ENCODE measurements at places on chromosomes 2 and 18.
A peak's percentile ranks its signal among the peaks of the same experiment; 100 is the strongest.

- no peak for DNase-seq
These were observed 38.2 kb upstream of the CAVIN2 start for GRCh38 chr2:191885098-191885497.

- DNase-seq = no peak
These were observed 562.5 kb downstream of the PARD3B start for GRCh38 chr2:205107810-205108209.

DNA sequence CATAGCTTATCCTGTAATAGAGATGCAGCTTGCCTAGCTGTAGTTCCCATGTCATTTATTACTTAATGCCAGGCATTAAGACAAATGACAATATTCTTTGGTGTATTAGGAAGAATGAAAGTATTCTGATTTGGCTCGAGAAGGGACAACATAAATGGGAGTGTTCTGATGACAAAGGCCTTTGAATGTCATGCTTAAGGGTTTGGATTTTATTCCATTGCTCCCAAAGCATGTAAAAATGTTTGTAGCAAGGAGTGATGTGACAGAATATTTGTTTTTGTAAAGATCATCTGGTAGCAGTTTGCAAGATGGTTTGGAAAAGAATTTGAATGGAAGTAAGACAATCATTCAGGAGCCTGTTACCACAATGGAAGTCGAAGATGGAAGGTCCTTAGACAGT, 30.4 kb downstream of the EEF1B2 start:
- DNase-seq = no peak

DNA sequence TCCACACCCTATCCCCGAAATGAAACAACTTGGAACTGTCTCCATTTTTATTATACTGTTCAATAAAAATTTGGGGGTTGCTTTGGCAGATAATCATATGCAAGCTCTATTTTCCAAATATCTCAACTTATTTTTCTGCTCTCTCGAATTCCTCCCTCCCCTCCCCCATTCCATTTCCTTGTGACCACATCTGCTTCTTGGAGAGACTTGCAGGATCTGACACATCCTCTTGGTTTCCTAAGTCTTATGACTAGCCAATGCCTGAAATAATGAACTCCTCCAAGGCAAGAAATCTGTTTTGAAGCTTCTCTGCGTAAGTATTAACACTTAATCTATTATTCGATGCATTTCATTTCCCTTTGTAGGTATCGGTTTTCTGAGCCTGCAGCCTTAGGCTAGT, 16.1 kb downstream of the TGIF1 start:
- DNase-seq = peak; percentile 75

- DNase-seq = no peak
These were observed 72.2 kb downstream of the BCL11A start for GRCh38 chr2:60481257-60481656.

DNA sequence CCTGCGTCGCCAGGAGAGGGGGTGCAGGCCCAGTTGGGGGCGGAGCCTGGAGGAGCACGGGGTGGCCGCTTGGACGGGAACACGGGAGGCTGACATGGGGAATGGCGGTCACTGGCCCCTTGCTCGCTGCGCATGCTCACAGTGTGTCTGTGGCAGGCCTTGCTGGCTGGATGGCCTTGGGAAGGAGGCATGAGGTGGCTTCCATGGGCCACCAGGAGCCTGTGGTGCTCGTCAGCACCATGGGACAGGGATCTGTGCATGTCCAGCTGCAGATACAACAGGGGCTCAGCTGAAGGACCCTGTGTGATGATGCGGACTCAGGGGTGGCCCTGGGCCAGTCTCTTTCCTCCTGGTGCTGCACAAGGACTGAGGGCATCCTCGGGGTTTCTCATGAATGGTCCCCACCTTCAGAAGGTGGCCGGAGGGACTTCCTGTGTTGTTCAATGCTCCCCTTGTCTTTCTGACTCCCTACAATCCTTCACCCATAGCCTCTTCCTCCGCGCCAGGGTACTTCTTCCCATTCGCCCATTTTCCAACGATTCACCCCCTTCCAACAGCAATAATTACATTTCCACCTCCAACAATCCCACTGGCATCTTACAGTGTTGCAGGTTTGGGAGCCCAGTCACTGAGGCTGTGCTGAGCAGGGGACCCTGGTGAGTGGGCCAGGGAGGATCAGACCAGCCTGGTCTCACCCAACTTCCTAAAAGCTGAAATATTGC, 3.4 kb upstream of the SP140L start:
- no peak for DNase-seq

DNA sequence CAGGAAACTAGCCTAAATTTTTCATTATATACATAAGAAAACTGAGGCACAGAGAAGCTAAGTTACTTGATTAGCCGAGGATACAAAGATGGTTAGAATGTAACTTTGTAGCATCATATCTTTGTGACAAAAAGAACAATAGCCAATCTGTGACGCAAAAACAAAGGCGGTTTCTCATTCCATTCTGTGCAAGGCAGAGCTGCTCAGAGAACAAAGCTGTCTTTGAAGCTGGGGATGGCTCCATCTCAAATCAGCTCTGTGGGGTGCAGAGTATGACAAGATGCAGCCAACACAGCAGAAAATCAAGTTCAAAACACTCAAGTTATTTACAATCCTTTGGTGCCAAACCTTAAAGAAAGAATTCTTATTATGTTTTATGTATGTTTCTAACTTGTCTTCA, 81.9 kb upstream of the VWC2L start:
- no peak for DNase-seq

DNA sequence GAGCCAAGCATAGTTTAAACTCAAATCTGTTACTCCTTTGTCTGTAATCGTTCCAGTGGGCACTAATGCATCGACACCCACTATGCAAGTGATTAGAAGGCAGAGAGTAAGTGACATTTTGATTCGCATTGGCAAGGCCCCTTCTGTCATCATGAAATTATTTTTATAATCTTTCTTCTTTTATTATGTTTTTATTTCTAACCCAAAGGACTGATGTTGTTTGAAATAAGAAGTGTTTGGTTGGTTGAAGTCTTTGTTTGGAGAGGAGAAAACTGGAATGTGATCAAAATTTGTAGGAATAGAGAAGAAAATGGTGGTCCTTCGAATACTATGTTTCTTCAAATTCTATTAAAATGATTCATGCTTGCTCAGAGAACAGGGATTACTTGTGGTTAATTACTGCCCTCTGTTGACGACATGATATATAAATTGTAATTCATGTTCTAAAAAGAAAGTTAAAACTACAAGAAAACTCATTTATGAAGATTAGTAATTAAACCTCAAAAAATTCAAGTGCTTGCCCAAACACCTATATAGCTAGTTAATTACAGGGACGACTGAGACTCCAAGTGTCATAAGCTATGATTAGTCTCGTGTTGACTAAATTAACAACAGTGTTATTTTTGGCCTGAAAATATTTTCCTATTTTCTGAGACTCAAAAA, 26.4 kb upstream of the TFPI start:
- DNase-seq = peak; percentile 72

- peak; percentile 63 for DNase-seq
These were observed 159.7 kb downstream of the SMAD7 start for GRCh38 chr18:48790869-48791635.

DNA sequence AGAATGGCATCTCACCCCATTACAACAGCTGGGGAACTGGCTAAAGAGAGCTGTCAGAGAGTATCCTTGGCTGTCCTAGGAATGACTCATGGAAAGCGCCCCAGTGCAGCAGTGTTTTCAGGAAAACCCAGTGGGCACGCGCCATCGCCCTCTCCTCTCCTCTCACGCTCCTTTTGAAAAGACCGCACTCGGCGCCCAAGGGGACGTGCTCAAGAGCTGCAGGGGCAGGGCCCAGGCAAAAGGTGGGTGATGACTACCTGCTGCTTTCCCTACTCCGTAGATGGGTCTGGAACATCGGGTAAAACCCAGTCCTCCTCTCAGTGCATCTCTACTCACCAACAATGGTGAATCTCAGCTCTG, 68.1 kb downstream of the EMILIN2 start:
- no peak for DNase-seq

GRCh38 chr2:25566694-25567093, 106.7 kb downstream of the DTNB start:
- DNase-seq = peak; percentile 91

DNA sequence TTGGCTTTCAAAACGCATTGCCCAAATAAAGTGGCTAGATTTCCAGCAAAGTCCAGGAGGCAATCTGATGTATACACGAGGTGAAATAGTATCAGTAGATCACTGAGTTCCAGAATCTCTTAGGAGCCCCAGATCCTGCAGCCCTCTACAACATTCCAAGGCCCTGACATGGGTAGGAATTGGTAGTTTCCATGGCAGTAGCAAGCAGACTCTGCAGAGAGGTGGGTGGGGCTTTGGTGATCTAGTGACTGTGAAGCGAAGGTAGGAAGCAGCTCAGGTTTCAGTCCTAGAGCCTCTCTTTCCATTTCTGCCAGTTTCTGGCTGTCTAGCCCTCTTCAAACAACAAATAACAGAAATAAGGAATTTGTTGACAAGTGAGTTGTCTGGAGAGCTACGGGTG, 13.8 kb upstream of the SGPP2 start:
- DNase-seq = no peak

GRCh38 chr18:24790347-24790746, 329.9 kb downstream of the HRH4 start:
- DNase-seq = peak; percentile 9

DNA sequence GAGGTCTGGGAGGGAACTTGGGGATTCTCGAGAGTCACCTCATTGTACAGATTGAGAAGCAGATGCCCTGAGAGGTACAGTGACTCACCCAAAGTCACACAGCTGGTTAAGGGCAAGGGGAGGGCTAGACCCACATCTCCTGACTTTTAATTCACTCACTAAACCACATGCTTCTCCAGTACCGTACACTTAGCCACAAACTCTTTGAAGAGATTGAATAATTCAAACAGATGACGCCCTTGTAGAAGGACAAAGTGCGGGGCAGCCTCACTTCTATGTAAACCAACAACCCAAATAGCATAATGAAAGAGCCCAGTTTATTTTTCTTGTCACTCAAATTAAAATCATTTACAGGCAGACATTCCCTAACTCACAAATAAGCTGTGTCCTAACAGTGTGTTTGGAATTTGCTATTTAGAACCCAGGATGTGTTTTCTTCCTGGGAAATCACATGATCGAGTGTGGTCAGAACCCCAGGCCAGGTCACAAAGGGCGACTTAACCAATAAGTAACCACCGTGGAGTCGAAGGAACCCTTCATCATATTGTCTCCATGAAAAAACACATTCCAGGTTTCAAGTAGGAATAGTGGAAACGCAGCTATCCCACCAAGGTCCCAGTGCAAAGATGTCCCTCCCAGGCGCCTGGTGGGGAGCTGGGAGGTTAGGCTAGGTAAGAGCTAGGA, 35.8 kb upstream of the PTPN4 start:
- no peak for DNase-seq

GRCh38 chr2:226310146-226310545, 489.5 kb downstream of the IRS1 start:
- DNase-seq = no peak

GRCh38 chr18:9694952-9695495, 13.1 kb upstream of the RAB31 start:
- no peak for DNase-seq

DNA sequence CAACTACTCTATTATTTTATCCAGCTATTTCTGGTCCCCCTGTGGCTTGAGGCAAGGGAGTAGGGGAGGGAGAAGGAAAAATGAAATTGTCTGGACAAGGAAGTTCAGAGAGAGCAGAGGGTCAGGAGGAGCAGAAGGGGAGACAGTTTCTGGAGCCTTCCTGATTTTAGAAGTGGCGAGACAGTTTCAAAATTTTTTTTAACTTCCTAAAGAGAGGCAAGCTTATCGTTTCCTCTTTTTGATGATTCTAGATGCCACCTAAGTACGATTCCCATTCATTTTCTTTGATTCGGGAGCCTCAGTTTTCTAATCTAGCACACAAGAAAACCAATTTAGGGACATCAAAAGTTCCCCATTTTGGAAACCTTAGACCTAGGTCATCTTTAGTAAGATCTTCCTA, 96.9 kb upstream of the B3GNT2 start:
- peak; percentile 44 for DNase-seq

- DNase-seq = no peak
These were observed 33.5 kb upstream of the GNAL start for GRCh38 chr18:11655606-11655932.

GRCh38 chr2:23100406-23100805, 284.6 kb upstream of the KLHL29 start:
- no peak for DNase-seq

DNA sequence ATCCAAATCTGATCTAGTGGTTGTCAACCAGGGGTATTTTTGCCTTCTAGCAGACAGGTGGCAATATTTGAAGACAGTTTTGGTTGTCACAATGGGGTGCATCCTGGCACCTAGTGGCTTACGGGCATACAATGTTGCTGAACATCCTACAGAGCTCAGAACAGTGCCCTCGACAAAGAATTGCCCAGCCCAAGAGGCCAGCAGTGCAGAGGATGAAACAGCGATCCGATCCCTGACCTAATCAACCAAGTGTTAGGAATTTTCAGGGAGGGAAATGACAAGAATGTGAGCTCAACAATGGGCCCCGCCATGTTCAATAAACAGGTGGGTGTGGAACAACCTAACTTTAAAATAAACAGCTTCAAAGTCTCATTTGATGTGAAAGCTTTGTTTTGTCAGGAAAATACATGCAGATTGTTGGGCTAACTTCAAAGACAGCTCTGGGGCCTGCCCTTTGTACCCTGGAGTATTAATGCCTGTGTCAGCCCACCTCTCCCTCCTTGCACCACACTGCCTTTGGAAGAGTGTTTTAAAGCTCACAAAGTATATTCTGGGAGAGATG, 22.5 kb upstream of the SCYGR5 start:
- no peak for DNase-seq

DNA sequence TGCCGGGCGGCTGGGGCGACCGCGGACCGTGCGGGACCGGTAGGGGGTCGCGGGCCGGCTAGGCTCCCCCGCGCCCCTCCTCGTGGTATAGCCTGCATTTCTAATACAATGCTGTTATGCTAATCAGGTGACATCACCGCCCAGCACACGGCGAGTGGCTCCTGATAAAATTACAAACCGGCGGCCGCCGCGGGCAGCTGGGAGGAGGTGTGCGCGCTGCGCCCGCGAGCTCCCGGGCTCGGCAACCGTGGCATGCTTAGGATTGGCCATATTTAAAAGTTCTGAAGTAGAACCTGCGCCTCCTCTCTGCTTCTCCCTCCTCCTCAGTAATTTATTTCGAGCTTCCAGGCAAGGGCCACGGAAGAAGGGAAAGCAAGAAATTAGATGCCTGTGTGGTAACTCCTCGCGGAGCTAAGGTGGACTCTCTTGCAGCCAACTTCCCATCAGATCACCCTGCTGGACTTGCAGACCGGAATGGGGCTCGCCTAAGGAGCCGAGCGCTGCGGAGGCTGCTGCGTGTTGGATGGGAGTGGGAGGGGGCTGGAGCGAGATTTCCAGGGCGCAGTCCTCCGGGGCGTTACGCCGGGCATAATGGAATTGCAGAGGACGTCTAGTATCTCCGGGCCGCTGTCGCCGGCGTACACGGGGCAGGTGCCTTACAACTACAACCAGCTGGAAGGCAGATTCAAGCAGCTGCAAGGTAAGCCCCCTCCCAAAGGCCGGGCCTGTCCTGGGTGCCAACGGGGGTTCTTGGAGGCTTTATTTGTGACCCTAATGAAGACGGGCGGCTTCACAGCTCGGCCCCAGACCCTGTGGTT, 102.3 kb downstream of the SPTBN1 start:
- no peak for DNase-seq

GRCh38 chr2:101310834-101311695, 2.6 kb upstream of the RNF149 start:
- DNase-seq = no peak

- no peak for DNase-seq
These were observed 54.8 kb upstream of the CCDC178 start for GRCh38 chr18:33495278-33495677.
